ENCODE measurements at places on chromosomes 5 and 9.

- no peak for DNase-seq
These were observed 4.4 kb downstream of the IL9 start for GRCh38 chr5:135891268-135891667.

- peak; percentile 58 for DNase-seq
These were observed 473 bp downstream of the IRGM start for GRCh38 chr5:150846654-150847333.

- no peak for DNase-seq
These were observed 4.3 kb downstream of the TRAF2 start for GRCh38 chr9:136890661-136891060.

GRCh38 chr9:21402386-21403251 lies 6.3 kb upstream of the IFNA8 start:
- no peak for DNase-seq

GRCh38 chr9:112647596-112647995 lies 70.3 kb downstream of the INIP start:
- DNase-seq = no peak

- no peak for DNase-seq
These were observed 192.6 kb upstream of the PRDM9 start for GRCh38 chr5:23314827-23315226.

DNA sequence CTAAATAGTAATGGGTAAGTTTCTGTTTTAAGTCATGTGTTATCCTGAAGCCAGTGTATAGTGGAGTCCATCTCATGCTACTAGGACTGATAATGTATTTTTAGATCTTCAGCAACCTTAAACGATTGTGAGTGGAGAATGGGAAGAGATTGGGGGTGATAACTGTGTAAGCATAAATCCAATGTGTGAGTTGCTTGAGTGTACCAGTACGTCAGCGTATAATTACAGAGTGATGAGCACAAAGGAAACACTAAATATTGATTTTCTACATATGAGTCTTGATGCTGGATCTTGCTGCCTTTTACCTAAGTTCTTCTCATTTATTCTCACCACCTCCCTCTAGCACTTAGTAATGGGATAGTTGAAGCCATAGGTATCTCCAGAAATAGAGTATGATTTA lies 16.3 kb upstream of the IZUMO3 start:
- DNase-seq = no peak

DNA sequence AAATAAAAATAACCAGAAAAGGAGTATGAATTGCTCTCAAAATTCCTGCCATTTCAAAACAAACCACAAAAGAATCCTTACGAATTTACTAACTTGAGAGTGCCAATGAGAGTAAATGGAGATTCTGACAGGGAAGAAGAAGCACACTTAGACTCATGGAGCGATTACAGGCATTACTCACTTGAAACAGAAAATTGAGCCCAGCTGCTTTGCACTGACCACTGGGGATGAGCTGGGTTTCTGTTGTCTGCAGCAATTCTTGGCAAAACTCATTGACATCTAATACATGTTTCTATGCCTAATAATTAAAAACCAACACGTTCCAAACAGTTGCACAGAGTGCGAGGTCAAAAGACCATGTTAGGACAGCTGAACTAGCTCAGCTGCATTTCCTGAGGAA lies 731.6 kb downstream of the DNAH5 start:
- no peak for DNase-seq

Data from naive B cell (primary cell).